RWPE2 (cell line): ENCODE measurements at places on chromosomes 4 and X.

DNA sequence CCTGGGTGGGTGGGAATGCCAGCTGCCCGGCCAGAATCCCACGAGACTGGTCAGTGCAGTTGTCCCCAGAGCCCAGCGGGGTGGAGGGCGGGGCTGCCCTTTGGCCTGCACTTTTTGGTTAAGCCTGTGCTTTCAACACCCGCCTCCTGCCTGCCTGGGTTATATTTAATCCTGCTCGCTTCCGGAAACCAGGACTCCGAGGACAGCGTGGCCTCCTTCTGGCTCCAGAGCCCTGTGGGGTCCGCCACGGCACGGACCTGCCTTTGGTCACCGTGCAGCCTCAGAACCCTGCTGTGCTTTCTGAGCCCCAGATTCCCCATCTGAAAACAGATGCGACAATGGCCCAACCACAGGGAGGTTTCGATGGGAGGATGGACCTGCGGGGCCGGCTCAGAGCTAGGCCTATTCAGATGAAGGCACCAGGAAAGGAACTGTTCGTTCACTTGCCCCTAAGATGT, 29.4 kb upstream of the KIAA0232 start:
- H3K4me1 ChIP-seq = peaks cover 5% of the 10 kb centered on the region
- no peaks in the 10 kb centered on the region for H3K27me3 ChIP-seq
- no peak overlapping the region for H3K4me3 ChIP-seq
- H3K27ac ChIP-seq = no peak overlapping the region
- H3K36me3 ChIP-seq = no peaks in the 10 kb centered on the region

DNA sequence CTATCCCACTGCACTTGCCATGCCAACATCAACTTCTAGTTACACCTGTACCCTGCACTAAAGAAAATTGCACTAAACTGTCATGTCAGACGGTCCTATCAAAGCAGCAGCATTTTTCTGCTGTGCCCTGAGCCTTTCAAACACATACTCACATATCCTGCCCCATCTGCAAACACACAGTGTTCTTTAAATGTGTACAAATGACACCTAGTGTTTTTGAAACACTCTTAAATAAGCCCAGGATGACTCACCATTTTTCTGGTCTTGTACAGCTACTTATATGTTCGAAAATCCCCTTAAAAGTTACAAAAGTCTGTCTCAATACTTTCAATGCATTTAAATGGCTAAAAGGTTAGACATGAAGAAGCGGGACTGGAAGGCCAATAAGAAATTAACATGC, 346.7 kb upstream of the PPARGC1A start:
- H3K4me1 ChIP-seq = no peaks in the 10 kb centered on the region
- H3K27ac ChIP-seq = no peak overlapping the region
- H3K27me3 ChIP-seq = no peaks in the 10 kb centered on the region
- H3K4me3 ChIP-seq = no peak overlapping the region
- no peaks in the 10 kb centered on the region for H3K36me3 ChIP-seq
- no peak for DNase-seq

- DNase-seq = no peak
- no peak overlapping the region for H3K27ac ChIP-seq
- H3K4me1 ChIP-seq = peaks cover 9% of the 10 kb centered on the region
- H3K4me3 ChIP-seq = no peak overlapping the region
- H3K36me3 ChIP-seq = no peaks in the 10 kb centered on the region
- H3K27me3 ChIP-seq = peaks cover 4% of the 10 kb centered on the region
These were observed 2.2 kb downstream of the NMU start for GRCh38 chr4:55633903-55634302.

- H3K4me3 ChIP-seq = no peak overlapping the region
- H3K4me1 ChIP-seq = no peaks in the 10 kb centered on the region
- H3K36me3 ChIP-seq = no peaks in the 10 kb centered on the region
These were observed 516.6 kb downstream of the PPARGC1A start for GRCh38 chr4:23373261-23373660.

DNA sequence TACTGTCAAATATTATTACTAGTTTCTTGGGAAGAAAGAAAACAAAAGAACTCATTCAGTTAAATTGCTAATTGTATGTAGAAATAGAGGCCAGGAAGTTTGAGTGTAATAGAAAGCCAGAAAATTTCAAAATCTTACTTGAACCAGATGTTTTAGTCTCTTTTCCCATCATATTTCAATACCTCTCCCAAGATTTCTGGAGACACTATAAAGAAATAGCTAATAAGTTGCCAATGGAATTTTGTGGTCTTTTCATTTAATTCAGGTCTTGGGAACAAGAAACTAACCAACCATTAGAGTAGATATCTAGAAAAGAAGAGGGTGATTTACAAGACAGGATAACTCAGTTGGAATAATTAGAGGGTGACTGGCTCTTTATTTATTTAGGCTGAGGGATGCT, 112.2 kb downstream of the AGTR2 start:
- peak overlapping the region; percentile 20 for H3K27ac ChIP-seq
- no peaks in the 10 kb centered on the region for H3K36me3 ChIP-seq
- H3K4me1 ChIP-seq = peaks cover 22% of the 10 kb centered on the region
- no peak overlapping the region for H3K4me3 ChIP-seq
- H3K27me3 ChIP-seq = no peaks in the 10 kb centered on the region

GRCh38 chrX:103687073-103687695, 685 bp upstream of the MORF4L2 start:
- peaks cover 40% of the 10 kb centered on the region for H3K36me3 ChIP-seq
- no peaks in the 10 kb centered on the region for H3K27me3 ChIP-seq
- H3K4me3 ChIP-seq = peak overlapping the region; percentile 82
- no peaks in the 10 kb centered on the region for H3K4me1 ChIP-seq
- peak overlapping the region; percentile 87 for H3K27ac ChIP-seq

DNA sequence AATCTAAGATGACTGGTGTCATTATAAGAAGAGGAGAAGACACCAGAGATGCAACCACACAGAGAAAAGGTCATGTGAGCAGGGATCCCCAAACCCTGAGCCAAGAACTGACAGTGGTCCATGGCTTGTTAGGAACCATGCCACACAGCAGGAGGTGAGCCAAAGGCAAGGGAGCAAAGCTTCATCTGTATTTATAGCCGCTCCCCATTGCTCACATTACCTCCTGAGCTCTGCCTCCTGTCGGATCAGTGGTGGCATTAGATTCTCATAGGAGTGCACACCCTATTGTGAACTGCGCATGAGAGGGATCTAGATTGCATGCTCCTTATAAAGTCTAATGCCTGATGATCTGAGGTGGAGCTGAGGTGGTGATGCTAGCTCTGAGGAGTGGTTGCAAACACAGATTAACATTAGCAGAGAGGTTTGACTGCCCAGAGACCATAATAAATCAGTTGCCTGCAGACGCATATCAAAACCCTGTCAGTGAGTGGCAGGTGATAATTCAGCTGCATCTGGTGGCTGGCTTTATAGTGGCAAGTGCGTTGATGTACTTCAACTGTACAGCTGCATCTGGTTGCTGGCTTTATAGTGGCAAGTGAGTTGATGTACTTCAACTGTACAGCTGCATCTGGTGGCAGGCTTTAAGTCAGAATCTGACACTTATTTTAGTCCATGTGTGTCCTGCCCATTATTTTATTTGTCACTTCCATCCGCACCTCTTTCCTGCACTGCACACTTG, 19.8 kb upstream of the CXCL2 start:
- DNase-seq = no peak
- no peak overlapping the region for H3K27ac ChIP-seq
- H3K27me3 ChIP-seq = no peaks in the 10 kb centered on the region

DNA sequence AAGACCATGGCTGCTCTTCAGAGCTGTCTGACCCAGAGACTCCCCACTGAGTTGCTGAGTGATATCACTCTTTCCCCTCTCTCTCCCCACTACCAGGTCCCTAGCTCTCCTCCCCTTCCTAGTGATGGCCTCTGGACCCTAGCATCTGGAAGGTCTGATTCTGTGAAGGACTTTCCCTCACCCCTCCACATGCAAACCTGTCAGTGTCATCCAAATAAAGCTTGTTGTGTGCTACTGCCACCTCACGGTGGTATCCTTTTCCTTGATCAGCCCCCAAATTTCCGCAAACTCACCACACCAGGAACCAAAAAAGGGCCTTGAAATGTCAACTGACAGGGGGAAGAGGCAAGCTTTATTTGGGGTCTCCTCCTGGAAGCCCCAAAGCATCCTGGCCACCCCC, 500.2 kb downstream of the IDS start:
- no peaks in the 10 kb centered on the region for H3K36me3 ChIP-seq
- no peak overlapping the region for H3K27ac ChIP-seq
- no peaks in the 10 kb centered on the region for H3K27me3 ChIP-seq
- no peak overlapping the region for H3K4me3 ChIP-seq
- no peak for DNase-seq
- H3K4me1 ChIP-seq = no peaks in the 10 kb centered on the region

GRCh38 chr4:14862891-14863290, 139.4 kb upstream of the CPEB2 start:
- no peak overlapping the region for H3K4me3 ChIP-seq
- DNase-seq = no peak
- H3K27me3 ChIP-seq = no peaks in the 10 kb centered on the region
- H3K36me3 ChIP-seq = no peaks in the 10 kb centered on the region
- H3K27ac ChIP-seq = no peak overlapping the region
- H3K4me1 ChIP-seq = no peaks in the 10 kb centered on the region

DNA sequence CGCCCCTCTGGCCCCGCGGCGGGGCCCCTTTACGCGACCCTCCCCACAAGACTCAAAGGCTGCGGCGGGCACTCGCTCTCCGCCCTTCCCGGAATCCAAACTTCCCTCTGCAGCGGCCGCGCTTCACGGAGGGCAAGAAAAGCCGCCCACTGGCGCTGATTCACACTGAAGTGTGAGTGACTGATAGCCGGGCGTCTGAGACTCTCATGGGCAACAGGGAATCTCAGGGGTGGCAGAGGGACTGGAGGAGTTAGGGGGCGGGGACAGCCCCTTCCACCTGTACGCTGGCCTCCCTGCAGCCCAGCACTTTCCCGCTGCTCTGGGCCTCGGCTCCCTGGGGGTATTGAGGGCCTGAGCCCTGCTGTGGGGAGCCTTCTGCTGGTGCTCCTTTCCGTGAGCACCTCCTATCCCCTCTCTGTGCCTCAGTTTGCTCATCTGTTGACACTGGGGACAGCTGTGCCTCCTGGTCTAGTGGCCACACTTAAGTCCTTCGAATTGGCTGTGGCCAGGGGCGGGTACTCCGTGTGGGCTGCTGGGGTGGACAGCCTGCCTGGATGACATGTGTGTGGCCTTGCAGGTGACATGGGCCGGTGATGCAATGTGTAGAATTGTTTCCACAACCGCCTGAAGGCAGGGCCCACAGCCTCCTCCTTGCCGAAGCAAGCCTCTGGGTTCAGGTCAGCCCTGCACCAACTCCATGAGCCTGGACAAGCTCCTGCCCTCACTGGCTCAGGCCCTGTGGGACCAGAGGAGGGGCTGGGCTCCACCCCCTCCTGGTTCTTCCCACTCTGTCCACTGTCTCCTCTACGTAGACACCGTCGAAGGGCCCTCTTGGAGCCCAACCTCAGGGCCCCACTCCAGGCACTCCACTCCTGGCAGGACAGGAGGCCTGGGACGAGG, 951 bp downstream of the SH3BP2 start:
- no peaks in the 10 kb centered on the region for H3K27me3 ChIP-seq
- H3K4me3 ChIP-seq = peak overlapping the region; percentile 57
- peak overlapping the region; percentile 86 for H3K27ac ChIP-seq
- no peaks in the 10 kb centered on the region for H3K36me3 ChIP-seq

DNA sequence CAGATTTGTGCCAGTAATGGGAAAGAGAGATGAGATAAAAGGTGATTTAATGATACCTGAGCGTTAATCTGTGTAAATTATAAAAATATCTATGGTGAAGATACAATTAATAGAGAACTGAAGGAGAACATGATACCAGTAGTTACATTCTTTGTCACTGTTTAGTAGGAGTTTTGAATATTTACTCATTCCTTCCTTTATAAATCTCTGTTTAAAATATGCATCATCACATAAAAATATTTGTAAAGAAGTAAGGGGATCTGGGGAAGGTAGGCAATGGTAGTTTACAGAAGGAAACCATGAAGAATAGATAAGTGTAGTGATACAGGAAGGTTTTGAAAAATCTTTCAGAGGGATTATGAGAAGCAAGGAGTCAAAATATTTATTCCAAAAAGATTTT, 190.6 kb upstream of the PCDH18 start:
- H3K4me3 ChIP-seq = no peak overlapping the region
- H3K27ac ChIP-seq = no peak overlapping the region
- no peaks in the 10 kb centered on the region for H3K36me3 ChIP-seq
- DNase-seq = no peak

DNA sequence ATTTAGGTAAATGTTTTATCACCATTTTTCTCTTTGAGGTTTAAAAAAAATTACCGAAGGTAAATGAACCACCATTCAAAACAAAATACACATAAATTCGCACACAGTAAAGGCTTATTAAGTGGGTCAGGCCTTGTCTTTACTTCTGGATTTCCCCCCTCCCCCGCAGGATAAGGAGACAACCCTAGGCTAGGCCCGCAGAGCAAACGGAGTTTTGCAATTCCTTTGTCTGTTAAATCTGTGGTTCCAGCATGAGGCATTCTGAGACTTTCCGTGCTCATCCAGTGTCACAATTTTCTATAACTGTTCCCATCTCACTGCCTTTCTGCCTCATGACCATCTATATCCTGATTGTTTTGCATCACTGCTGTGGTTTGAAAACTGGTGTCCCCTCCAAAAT, 307.4 kb downstream of the DCHS2 start:
- no peaks in the 10 kb centered on the region for H3K36me3 ChIP-seq
- no peaks in the 10 kb centered on the region for H3K4me1 ChIP-seq
- no peak overlapping the region for H3K27ac ChIP-seq
- no peak overlapping the region for H3K4me3 ChIP-seq

GRCh38 chr4:123014038-123014437, 91.6 kb upstream of the NUDT6 start:
- H3K4me1 ChIP-seq = peaks cover 12% of the 10 kb centered on the region
- H3K4me3 ChIP-seq = no peak overlapping the region
- H3K36me3 ChIP-seq = no peaks in the 10 kb centered on the region
- no peaks in the 10 kb centered on the region for H3K27me3 ChIP-seq
- no peak for DNase-seq
- no peak overlapping the region for H3K27ac ChIP-seq

- H3K36me3 ChIP-seq = no peaks in the 10 kb centered on the region
- H3K4me1 ChIP-seq = peaks cover 38% of the 10 kb centered on the region
- no peaks in the 10 kb centered on the region for H3K27me3 ChIP-seq
- no peak overlapping the region for H3K4me3 ChIP-seq
These were observed 140.3 kb downstream of the PJA1 start for GRCh38 chrX:69024931-69025330.

DNA sequence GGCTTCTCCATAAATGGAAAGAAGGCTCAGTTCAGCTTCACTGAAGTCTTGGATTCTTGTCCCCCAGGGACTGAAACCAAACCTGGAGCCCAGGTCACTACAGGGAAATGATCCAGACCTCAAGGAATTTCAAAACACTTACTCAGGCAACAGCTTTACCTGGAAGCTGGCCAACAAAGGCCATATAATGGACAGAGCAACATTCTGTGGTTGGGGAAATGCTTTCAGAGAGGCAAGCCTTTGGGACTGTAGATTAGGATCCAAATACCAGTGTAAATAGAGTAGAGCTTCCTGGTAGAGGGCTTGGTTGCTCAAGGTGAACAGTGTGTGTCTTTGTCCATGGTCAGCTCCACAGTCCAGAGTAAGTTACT, 57.0 kb upstream of the PROM1 start:
- H3K27ac ChIP-seq = peak overlapping the region; percentile 71
- no peaks in the 10 kb centered on the region for H3K27me3 ChIP-seq
- H3K4me1 ChIP-seq = peaks cover 17% of the 10 kb centered on the region
- H3K4me3 ChIP-seq = no peak overlapping the region
